ENCODE measurements at places on chromosomes 6 and 20.

GRCh38 chr6:4296552-4296951 is 161.2 kb upstream of the ECI2 start:
- no peak for DNase-seq

DNA sequence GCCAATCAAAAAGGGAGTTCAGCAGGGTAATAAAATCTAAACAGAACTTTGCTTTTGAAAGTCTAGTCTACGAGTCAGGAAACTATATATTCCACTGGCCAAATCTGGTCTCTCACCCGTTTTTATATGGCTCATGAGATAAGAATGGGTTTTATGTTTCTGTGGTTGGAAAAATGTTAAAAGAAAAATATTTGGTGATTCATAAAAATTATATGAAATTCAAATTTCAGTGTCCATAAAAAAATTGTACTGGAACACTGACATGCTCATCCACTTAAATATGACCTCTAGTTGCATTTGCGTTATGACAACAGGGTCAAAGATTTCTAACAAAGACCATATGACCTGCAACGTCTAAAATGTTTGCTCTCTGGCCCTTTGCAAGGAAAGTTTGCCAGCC is 22.3 kb upstream of the LAMP5 start:
- DNase-seq = peak; percentile 58

DNA sequence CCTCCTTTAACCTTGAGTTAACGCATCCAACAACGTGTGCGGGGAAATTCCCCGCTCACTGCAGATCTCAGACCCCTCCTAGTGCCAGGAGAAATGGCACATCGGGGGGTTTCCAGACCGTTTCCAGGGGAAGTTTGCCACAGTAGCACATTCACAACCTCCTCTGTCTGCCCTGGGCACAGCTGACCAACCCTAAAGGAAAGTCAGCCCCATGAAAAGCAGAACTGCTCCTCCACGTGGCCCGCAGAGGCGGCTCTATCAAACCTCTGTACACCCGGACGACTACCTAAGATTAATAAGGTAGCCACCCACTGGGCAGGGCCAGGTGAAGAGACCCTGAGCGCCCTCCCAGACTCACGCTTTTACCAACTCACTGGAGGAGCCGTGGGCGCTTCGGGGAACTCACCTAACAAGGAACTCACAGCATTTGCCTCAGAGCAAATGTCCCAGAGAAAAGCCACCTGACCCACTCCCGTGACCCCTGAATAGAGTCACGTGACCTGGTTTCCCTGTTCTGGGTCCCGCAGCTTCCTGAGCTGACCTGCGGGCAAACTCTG is 93.1 kb downstream of the PRND start:
- no peak for DNase-seq

DNA sequence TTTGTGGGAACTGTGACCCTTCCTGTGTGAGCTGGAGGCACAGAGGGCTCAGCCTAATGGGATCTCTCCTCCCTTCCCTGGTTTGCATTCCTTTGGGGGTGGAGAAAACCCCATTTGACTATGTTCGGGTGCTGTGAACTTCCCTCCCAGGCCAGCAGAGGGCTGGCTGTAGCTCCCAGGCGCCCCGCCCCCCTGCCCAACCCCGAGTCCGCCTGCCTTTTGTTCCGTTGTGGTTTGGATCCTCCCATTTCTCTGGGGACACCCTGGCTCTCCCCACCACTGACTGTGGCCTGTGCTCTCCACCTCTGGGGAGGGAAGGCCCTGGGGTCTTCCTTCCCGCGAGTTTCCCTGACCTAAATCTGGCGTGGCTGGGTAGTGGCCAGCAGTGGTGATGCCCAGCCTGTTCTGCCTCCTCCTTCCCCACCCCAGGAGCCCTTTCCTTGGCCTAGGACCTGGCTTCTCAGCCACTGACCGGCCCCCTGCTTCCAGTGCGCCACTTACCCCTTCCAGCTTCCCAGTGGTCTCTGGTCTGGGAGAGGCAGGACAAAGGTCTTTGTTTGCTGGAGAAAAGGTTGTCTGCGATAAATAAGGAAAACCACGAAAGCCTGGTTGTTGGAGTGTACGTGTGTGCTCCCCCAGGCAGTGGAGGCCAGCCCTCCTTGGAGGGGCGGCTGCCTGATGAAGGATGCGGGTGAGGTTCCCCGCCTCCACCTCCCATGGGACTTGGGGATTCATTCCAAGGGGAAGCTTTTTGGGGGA is 4.9 kb downstream of the VEGFA start:
- peak; percentile 82 for DNase-seq

DNA sequence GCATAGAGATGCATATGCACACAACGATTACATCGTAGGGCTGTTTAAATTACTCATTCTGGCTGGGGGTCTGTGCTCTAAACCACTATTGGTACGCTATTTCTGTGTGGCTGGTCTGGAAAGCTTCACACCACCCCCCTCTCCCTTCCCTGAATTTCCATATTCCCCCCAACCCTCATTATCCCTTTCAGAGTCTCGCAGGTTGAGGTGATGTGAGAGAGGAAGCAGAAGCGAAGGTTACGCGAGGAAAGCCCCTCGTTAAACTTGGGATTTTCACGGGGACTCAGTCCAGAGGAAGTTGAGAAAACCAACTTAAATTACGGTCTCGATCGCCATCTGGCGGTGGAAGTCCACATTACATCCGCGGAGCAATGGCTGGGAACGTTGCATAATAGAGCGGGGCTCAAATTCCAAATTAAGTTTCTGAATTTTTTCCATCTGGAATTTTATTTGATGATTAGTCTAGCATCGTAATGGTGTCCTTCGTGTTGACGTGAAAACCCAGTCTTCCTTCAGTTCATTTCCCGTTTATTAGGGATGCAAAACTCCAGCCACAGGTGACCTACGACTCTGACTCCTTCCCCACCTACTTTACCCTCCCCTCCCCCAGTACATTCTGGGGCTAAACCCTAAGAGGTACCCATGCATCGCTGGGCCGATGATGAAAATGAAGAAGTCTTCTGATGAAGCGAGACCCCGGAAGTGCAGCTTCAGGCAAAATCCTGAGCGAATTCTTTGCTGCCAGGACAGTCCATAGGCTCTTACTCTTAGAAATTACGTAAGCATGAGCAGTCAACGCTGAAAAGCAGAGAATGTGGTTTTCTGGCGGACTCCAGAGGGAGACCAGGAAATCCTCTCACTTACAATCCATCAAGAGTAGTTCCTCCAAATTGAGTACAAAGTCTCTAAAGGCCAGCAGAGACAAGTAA is 19.7 kb downstream of the HLA-DOB start:
- DNase-seq = peak; percentile 60

DNA sequence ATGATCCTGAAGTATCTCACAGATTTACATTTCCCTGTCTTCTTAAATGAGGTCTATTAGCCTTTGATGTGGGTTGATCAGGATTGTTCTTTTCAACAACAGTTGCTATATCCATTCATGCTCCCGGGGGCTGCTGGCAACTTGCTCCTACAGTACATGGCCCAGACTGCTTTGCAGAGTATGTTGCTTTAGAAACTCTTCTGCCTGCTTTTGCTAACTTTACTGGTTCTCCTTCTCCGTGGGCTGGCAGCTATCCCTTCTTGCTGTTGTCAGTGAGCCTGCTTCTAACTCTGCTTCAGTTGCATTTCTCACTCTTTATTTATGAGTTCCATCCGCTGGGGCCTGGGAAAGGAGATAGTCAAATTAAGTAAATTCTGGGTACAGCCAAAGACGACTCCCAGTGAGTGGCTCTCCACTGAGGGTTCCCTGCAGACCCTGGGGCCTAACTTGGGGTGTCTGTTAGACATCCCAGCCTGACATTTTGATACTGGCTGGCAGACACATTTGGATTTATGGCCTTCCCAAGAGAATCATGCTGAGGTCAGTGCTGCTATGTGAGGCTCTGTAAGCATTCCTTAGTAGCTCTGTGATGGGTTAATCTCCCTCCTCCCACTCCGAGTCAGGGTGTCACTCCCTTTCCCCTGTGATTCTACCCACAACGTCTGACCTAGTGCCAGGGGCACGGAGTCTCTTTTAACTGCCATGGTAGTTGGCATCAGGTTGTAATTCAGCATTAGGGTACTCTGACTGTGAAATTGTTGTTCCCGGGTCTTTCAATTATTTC is 73.6 kb downstream of the SLX4IP start:
- peak; percentile 72 for DNase-seq

GRCh38 chr6:73965539-73966029 is 269.6 kb downstream of the CD109 start:
- no peak for DNase-seq

- no peak for DNase-seq
Observed at GRCh38 chr6:44561060-44561623, 173.6 kb downstream of the CDC5L start.

- no peak for DNase-seq
Observed at GRCh38 chr20:24745206-24745605, 203.9 kb upstream of the CST7 start.

DNA sequence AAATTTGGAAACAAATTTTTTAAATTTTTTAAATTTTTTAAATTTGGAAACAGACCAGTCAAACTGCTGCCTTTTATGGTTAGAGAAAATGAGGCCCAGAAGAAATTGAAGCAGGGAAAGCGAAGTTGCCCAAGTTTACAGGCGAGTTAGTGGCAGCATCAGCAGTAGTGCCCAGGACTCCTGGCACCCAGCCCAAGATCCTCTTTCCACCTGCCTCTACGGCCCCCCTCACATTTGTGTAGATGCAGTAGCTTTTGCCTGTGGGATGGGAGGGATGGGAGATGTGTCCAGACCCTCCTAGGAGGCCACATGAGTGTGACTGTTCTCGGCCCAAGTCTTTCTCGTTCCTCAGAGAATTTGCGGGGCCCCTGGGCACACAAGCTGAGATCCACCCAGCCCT is 49.8 kb downstream of the HNF4A start:
- DNase-seq = no peak

GRCh38 chr6:140124498-140124897 is 750.0 kb upstream of the CITED2 start:
- no peak for DNase-seq

DNA sequence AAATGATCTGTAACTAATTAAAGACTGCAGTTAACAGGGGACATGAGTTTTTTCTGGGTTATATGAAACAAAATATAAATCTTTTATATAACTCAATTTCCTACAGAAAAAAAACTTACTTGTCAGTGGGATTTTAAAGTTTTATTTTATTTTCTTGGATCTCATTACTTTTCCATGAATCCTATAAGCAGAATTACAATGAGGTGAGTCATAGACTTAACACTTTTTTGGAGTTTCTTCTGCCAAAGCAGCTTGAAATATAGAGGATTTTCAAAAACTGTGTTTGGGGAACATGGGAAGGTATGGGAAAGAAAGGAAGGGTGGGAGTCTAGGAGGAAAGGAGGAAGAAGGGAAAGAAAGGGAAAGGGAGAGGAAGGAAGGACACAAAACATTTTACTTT is 130.7 kb downstream of the AIG1 start:
- peak; percentile 67 for DNase-seq

Measured in fibroblast of skin of right biceps (primary cell).